Activated effector memory CD4-positive, alpha-beta T cell treated with Interleukin-2 at 50 U/mL for 16 hours (primary cell): ENCODE measurements at places on chromosomes 2 and 18.

- no peak for DNase-seq
Observed at GRCh38 chr18:59272891-59273758, at the start of gene RAX. TSS of gene RAX (minus strand) at chr18:59273454. CDS start at chr18:59273206, 248 bp downstream.

- DNase-seq = no peak
Observed at GRCh38 chr2:63790906-63791305, 50.8 kb upstream of the UGP2 start.

- DNase-seq = no peak
Observed at GRCh38 chr2:238939521-238940403, 91.9 kb downstream of the TWIST2 start.

- DNase-seq = no peak
Observed at GRCh38 chr2:217396586-217396985, 536.7 kb upstream of the TNP1 start.

- no peak for DNase-seq
Observed at GRCh38 chr18:476251-476664, 24.2 kb downstream of the COLEC12 start.

GRCh38 chr2:179139506-179139905, 89.6 kb upstream of the CCDC141 start:
- no peak for DNase-seq

DNA sequence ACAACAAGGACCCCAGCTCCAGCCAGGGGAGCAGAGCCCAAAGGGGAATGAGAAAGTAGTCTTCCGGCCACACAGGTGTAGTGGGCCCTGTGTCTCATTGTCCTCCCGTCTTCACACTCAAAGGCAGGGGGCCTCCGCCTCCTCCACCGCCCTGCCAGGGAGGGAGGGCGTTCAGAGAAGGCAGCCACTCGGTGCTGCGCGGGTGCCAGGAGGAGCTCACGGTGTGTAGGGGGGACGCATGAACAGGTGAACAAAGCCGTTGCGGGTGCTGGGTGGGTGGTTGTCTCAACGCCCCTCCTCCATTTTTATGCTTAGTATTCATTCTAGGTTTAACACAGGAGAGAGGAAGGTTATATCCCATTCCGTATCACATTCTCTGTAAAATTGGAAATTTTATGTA, 36.7 kb downstream of the SH3BP4 start:
- no peak for DNase-seq

DNA sequence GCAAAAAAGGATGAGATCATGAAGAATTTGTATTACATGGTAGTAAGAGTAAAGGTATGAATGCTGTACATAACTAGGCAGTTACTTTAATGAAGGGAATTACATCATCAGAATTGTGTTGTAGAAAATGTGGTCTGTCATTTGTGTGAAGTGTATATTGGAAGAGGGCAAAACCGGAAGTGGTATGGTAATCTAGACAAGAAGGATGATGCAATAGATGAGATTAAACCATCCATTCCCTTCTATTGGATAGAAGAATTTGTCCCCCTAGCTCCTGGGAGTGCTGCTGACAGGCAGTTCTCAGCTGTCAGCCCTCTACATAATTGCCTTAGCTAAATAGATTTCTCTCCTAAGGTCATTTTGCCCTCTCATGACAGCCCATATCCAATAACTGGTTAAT, 55.9 kb upstream of the BARD1 start:
- no peak for DNase-seq

GRCh38 chr2:134919341-134920210, 954 bp downstream of the CCNT2 start:
- no peak for DNase-seq

DNA sequence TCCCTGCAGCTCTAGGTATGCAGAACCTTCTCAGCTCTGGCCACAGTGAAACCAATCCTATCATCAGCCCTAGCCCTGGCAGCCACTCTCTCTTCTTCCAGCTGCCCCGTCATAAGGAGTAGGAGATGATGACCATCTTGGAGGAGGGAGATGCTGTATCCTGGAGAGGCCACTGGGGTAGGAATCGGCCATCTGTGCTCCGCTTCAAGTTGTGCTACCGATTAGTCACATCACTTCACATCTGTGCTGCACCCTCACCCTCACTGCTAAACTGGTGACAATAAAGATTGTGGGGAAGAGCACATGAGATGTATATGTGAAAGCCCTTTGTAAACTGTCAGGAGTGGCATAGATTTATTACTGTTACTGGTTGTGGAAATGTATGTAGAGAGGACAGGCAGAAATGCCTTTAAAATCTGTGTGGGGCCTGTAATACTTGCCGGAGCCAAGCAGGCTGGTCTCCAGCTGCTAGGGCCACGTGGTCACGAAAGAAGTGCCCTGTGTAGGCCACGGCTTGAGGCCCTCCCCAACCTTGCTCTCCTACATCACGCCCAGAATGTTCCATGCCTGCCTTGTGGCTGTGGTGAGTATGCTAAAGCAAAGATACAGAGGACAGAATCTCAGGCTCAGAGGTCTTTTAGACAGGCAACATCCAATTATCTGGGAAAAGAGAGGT, 236.8 kb downstream of the CLIP4 start:
- no peak for DNase-seq

- no peak for DNase-seq
Observed at GRCh38 chr2:866887-867286, 83.8 kb upstream of the SNTG2 start.

DNA sequence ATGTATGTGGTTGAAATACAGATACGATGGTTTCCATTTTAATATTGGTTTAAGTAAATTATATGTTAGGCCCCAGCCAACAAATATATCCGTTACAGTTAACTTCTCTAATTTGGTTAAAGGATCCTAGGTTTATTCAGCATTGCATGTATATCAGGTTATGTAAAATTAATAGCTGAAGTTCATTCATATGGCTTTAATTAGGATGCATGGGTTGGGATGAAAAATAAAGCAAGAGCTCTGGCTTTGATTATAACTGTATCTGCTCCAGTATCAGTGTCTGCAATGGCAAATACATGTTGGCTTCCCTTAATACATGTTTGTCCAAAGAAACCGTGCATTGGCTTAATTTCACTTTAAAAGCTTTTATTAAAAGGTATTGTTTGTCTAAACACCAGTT, 435.7 kb upstream of the SETBP1 start:
- DNase-seq = no peak

DNA sequence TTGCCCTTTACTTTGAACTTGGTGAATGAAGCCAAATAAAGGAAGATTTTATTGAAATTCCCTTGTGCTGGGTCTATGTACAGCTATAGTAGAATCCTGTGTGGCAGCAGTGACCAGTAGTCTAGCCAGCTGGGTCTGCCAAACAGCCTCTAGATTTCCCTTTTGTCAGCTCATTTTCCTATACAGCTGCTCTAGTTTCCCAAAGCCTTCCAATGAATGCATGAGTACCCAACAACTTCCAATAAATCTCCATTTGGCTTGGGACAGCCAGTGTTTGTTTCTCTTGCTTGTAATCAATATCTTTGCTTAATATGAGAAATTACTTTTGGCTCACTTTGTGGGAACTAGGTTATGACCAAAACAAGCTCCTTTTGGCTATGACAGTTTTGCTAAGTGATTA, 43.6 kb downstream of the SCN9A start:
- DNase-seq = no peak

DNA sequence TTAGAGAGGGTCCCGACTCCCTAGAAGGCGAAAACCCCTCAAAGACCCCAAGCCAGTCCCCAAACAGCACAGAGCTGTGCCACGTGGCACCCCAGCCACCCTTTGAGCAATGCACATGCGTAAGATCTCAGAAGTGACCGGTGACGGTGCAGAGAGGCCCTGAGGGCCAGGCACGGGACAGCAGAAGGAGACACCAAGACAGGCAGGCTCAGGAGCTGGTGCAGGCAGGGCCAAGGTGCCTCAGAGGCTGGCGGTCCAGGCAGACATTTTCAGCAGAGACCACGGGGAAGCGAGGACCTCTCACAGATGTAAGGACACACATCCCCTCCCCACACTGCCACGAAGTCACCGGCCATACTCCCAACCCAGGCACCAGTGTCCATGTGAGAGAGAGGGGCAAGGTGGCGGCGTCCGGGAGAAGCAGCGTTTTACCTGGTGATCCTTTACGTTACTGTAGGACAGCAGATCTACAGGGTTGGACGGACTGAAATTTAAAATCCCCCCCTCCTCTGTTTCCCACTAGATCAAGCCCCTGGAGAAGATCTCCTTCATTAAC, 2.0 kb upstream of the RAB17 start:
- DNase-seq = no peak

- no peak for DNase-seq
Observed at GRCh38 chr2:96353032-96353561, 17.5 kb downstream of the NCAPH start.

GRCh38 chr2:102304711-102305611, 6.4 kb upstream of the IL1RL1 start:
- DNase-seq = no peak

- DNase-seq = no peak
Observed at GRCh38 chr2:80028584-80028983, 276.0 kb downstream of the LRRTM1 start.

GRCh38 chr2:232030229-232030628, 68.7 kb downstream of the DIS3L2 start:
- DNase-seq = no peak

DNA sequence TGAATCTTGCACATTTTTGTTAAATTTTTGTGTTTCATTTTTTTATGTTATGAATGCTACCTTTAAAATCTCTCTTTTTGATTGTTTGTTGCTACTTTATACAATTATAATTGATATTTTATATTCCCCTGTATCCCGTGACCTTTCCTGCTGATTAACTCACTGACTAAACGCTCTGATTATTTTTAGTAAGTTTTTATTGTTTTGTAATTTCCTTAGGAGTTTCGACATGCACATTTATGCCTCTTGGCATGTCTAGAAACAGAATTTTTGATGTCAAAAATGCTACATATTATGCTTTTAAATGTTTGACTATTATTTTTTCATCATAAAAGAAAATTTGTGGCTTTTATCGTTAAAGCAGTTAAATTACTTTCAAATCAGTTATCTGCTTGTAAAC, 1131.6 kb upstream of the TMEFF2 start:
- no peak for DNase-seq

- DNase-seq = no peak
Observed at GRCh38 chr18:8814206-8814605, 108.8 kb downstream of the MTCL1 start.

GRCh38 chr2:152367547-152368390, 32.8 kb downstream of the FMNL2 start:
- DNase-seq = no peak

- DNase-seq = no peak
Observed at GRCh38 chr2:119788752-119789151, 29.0 kb downstream of the PTPN4 start.

DNA sequence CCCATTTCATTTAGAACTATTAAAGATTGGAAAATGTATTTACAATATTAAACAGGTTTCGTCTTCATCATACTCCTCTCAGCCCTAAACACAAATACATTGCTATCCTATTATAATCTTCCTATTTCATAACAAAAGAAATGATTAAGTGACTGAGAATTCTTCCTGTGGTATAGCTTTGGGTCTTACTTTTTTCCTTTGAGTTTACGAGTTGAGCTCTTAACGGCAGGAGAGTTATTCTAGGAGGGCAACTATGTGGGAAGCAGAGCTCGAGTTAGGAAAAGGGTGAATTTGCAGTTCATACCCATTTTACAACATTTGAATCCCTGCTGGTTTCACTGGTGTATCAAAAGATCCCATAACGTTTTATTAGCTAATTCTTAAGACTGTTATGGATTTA, 105.0 kb downstream of the FIGN start:
- no peak for DNase-seq

GRCh38 chr18:50117863-50118262, 77.1 kb downstream of the MYO5B start:
- DNase-seq = no peak

- peak; percentile 58 for DNase-seq
Observed at GRCh38 chr2:85390941-85391669, 19.1 kb downstream of the CAPG start.

DNA sequence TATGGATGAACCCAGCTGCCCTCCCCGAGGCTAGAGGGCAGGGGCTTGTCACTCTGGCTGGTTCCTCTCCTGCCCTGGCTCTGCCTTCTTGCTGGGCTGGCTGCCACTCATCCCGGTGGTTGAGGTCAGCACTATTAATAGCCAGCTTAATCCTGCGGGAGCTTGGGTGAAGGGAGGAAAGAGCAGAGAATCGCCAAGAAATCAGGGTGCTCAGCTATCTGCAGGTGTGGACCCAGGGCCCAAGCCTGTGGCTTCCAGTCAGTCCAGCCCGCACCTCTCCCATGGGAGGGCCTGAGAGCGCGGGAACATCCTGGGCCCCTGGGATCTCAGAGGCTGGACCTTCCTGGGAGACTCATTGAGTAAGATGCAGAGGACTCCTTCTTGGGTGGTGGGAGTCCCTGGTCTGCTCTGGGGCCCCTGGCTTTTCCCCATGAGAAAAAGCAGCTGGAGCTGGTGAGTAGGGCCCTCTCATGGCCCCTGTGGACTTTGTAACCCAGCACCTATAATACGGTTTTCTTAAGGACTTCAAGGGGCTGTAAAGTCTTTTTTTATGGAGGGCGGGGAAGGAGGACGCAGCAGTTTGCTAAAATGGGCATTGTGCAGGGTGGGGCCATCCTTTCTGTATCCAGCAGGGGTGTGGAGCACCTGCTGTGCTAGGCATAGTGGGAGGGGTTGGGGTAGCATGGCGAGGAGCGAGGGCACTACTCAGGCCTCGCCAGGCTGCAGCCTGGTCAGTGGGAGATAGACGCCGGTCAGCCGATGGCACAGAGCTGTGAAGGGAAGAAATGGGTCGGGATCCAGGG, 27.4 kb upstream of the CNNM3 start:
- DNase-seq = no peak

- no peak for DNase-seq
Observed at GRCh38 chr2:222296911-222297599, 1.7 kb downstream of the PAX3 start.

GRCh38 chr2:203583701-203584100, 48.6 kb upstream of the RAPH1 start:
- DNase-seq = no peak

- no peak for DNase-seq
Observed at GRCh38 chr18:13676471-13676870, 49.9 kb downstream of the FAM210A start.

GRCh38 chr2:101775092-101775491, 77.6 kb downstream of the MAP4K4 start:
- no peak for DNase-seq

DNA sequence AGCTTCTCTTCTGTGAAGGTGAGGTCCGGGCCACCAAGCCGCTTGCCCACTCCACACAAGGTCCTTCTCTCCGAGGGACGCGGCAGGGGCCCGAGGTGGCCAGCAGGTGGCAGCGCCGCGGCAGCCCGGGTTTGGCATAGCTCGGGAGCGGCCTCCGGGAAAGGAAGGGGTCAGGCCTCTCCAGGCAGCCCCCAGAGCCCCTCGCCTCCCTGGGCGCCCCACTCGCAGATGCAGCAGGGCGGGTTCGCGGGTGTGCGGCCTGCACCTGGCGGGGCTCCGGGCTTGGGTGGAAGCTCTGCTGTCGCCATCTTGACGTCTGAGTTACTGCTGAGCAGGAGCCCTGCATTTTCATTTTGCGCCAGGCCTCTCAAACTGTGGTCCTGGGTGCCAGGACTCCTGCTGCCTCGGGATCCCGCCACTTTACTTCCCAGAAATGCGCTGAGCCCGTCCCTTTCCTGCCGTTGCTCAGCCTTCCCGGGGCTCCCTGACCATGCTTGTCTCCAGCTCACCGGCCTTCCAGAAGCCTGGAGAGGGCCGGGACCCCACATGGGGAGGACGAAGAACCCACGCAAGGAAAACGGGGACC, 18.6 kb upstream of the NCL start:
- DNase-seq = peak; percentile 70

GRCh38 chr2:110773401-110773921, 41.1 kb downstream of the ACOXL start:
- no peak for DNase-seq

- no peak for DNase-seq
Observed at GRCh38 chr2:10053351-10053750, 10.0 kb downstream of the KLF11 start.

GRCh38 chr18:23114911-23115310, 20.4 kb upstream of the CABLES1 start:
- no peak for DNase-seq
